ENCODE measurements at places on chromosomes 2 and 18.

- DNase-seq: no peak
These were observed 23.4 kb downstream of the NR4A2 start for GRCh38 chr2:156309167-156309566.

DNA sequence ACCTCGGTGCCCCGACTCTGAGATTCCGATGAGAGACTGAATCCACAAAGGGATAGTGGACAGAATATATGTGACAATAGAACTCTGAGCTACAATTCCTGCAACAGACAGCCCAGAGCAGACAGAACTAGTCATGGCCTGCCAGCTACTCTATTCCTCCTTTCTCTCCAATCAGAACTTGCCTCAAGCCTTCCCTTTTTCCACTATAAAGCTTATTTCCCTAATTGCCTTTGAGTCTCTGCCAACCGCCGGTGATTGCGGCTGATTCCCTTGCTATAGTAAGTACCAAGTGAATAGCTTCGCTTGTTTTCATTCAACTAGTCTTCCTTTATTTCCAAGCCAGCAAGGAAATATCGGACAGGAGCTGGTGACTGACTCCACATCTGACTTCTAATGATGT is 96.8 kb downstream of the DSC3 start:
- DNase-seq: no peak

GRCh38 chr18:446941-447560 is 53.5 kb downstream of the COLEC12 start:
- DNase-seq: no peak

DNA sequence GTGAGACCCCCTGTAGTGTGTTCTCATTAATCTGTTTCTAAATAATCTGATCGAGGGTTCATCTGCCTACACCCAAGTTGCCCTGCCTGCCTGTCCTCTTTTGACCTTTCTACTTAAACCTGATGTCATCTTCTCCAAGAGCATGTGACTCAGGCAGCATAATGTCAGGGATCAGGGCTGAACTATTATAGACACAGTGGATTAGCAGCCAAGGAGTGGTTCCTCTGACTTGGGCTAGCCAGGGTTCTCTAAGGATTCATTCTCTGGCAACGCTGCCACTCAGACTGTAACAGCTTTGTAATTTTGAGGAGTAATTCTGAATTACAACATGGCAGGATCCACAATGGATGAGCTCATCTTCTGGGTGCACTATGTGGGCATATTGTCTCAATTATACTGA is 124.0 kb downstream of the MDH1 start:
- no peak for DNase-seq

DNA sequence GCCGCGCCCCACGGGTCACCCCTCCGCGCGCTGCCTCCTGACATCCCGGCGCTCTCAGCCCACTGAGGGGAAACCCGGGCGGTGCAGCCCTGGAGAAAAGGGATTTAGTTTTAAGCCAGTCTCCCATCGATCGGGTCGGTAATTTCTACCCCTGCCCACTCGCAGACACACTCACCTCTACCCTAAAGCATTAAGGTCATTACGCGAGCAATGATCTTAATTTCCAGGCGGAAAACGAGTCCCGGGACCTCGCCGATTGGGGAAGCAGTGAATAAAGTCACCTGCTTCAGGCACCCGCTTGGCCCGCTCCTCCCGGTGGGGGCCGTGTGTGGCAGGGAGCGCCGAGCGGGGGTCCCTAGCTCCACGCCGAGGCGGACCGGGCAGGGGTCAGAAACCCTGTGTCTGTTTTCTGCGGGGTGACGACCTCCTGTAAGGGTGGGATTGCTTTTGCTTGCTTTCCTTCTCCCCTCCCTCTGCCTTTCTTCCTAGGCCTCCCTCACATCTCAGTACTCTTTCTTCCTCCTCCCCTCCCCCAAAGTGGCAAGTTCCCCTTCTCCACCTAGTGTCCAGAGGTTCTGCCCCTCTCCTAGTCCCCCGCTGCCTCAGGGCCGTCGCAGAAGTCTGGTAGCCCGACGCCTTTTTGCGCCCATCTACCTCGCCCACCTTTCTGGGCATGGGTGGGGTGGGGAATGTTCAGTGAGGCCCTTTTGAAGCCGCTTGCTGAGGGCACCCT is 142.6 kb downstream of the MEIS1 start:
- no peak for DNase-seq

- DNase-seq: no peak
These were observed 93.9 kb upstream of the AGAP1 start for GRCh38 chr2:235399895-235400294.

- no peak for DNase-seq
These were observed 223.7 kb upstream of the RBBP8 start for GRCh38 chr18:22709288-22710060.

DNA sequence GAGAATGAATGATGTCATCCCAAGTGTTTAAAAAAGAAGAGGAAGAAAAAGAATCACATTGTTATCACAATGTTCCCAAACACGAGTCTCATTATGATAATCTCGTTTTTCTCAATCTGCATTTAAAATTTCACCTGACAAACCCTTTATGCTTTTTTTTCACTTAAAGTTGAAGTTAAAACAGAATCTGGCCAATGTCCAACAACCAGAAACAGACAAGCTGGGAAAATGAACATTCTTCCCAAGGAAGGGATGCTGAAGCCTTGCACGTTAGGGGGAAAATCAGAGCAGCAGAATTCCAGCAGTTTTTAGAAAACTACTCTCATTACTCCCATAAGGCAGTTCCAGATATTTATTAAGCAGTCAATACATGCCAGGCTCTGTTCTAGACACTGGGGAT is 245.3 kb downstream of the TMEM182 start:
- no peak for DNase-seq

GRCh38 chr2:190080527-190081049 is 18.1 kb upstream of the MSTN start:
- no peak for DNase-seq

DNA sequence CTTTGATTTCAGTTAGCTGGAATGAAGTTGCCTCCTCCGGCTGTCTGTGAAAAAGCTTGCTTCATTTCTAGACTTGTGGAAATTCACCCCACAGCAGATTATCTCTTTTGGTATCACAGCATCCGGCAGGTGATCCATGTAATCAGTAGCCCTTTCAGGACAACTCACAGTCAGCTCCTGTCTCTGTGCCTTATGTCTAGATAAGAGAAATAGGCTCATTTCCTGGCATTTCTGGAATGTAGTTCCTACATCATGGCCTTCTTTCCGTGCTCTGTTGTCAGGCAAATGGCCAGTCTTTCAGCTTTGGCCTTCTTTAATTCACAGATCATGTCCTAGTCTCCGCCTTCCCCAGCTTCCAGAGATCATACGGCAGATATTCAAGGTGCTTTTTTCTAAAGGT is 455.4 kb downstream of the NUP35 start:
- DNase-seq: no peak

DNA sequence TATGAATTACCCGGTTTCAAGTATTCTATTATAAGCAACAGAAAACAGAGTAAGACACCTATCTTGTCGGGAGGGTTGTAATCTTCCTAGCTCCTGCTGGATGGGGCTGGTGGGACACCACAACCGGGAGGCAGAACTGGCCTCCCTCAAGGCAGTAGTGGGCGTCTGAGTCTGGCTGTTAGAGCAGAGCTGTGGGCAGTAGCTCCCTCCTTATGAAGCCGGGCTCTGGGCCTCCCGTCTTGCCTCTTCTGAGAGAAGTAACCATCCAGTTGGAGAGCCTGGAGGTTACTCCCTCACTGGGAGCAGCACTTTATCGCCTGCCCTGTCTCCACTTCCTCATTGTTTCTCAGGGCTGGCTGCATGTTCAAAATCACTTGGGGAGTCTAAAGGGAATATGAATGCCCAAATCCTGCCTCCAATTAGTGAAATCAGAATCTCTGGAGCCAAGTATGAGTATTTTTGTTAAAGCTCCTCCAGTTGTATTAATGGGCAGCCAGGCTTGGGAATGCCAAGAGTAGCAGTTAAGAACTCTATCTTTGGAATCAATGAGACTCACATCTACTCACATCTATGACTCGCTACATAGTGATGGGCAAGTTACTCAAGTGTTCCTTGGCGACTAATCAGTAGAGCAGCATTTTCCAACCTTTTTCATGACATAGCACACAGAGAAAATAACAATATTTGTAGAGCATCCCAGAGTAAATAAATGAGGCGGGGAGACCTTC is 27.3 kb upstream of the NRP2 start:
- DNase-seq: no peak

GRCh38 chr2:24930768-24931167 is 10.7 kb upstream of the ADCY3 start:
- no peak for DNase-seq

- DNase-seq: no peak
These were observed 46.4 kb downstream of the SLC25A12 start for GRCh38 chr2:171847627-171848026.

DNA sequence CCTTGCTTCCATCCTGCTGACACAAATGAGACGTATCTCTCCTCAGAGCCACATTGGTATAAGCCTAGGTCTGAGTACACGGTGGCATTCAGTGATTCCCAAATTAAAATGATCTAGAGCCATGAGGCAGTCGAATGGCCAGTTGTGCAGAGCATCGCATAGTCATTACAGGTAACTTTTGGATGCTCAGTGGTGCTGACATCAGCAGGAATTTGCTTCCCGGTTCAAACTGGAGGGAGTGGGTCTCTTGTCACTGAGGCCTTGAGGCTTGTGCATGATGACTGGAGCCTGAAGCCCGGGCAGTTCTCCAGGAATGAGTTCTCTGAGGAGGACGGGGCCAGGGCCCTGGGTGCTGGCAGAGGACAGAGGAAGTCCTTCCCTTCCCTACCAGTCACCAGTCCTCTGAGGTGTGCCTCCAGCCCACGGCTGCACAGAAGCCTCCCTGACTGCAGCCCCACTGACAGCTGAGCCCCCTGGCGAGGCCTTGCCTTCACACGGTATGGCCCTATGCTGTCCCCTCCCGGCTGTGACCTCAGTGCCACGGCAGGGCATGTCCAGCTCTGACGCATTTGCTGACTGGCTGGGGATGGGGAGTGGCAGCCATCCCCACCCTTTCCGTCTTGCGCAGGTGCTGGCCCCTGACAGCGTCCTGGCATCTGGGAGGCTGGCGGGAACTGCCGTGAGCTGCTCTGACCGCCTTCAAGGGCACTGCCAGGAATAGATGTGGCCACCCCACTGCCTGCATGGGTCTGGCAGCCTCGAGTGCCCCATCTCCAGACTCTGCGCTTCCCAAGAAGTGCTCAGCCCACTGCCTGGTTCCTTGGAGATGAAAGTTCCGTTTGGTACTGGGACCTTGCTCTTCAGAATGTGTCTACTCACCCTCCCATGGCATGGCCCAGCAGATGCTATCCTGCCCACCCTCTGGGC is 117.4 kb downstream of the CELF4 start:
- no peak for DNase-seq

DNA sequence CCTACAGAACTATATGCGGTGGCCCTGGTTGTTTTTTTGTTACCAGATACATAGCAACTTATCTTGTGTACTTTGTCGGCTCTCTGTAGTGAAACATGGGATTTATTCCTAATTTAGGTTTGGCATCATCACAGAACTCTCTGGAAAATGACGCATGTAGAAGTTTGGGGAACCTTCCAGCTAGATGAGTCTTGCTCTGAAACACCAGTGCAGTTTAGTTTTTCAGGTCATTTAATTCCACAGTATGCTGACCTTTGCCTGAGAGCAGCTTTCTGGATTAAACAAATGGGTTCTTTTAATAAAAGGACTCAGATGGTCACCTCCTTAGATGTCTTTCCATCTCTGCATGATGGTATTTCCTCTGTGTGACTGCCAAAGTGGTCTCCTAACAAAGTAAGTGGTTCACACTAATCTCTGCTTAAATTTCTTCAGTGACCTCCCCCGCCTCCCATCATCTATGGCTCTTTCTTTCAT is 39.9 kb downstream of the MYO3B start:
- DNase-seq: no peak

DNA sequence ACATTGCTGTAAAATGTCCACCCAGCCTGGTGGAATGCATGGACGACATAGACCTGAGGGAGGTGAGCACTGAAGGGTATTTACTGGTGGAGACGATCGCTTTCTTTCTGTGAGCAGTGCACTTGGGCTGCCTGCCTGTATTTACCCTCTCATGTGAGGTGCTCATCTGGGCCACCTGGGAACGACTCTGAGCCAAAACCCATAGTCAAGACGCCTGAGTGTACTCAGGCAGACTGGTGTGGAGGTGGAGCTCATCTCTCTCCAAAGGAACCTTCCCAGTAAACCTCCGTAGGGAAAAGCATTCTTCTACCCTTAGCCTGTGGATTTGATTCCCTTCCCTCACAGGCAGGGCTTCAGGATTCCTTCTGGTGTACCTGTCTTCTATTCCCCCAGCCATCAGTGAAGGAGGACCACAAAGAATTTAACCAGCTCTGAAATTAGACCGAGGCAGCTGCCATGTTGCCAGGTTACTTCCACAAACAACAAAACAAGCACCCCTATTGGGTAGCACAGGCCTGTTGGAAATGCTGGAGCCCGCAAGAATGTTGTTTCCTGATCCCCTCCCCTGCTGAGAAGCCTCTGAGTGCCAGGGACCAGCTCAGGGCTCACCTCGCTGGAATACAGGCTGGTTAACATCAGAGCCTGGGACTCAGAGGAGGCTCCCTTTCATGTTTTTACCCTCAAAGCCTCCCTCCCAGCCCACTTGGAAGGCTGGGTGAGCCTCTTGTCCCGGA is 47.5 kb upstream of the TXNDC2 start:
- DNase-seq: no peak

DNA sequence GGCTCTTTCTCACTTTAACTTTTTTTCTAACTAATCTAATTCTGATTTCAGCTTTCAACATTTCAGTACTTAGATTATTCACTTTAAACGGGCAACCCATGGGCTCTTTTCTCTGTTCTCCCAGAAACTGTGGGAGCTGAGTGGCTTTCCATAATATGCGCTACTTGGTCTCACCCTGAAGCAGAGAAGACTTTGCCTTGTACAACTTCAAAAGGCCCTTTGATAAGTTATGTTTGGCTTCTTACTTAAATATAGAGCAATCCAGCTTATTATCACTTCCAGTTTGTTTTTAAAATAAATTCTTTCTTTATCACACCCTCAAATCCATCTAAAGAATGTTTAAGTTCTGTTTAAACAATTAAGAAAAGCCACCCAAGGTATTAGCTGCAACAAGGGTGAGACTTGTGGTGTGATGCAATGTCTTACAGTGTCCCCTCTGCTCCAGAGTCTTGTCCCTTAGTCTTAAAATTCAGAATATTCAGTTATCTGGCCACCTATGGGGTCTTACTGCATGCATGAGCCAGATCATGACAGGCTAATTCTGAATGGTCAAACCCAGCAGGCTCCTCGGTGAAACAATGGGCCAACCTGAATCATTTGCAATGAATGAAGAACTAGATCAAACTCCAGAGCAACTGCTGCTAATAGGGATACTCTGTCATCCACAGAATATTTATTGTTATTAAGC is 38.8 kb downstream of the GCG start:
- no peak for DNase-seq

Data from activated T-cell treated with anti-CD3 and anti-CD28 coated beads for 1 hour (primary cell).